ENCODE measurements at places on chromosomes 12 and 14. TPM values are rescaled to one million over a fixed set of nuclear protein-coding genes. Genes with fewer than 3 reads are reported as not detected.

- DNase-seq, result no peak
These were observed 45.5 kb downstream of the FGD4 start for GRCh38 chr12:32444895-32445294.

GRCh38 chr14:72692696-72693095, 201.2 kb downstream of the DPF3 start:
- no peak for DNase-seq

DNA sequence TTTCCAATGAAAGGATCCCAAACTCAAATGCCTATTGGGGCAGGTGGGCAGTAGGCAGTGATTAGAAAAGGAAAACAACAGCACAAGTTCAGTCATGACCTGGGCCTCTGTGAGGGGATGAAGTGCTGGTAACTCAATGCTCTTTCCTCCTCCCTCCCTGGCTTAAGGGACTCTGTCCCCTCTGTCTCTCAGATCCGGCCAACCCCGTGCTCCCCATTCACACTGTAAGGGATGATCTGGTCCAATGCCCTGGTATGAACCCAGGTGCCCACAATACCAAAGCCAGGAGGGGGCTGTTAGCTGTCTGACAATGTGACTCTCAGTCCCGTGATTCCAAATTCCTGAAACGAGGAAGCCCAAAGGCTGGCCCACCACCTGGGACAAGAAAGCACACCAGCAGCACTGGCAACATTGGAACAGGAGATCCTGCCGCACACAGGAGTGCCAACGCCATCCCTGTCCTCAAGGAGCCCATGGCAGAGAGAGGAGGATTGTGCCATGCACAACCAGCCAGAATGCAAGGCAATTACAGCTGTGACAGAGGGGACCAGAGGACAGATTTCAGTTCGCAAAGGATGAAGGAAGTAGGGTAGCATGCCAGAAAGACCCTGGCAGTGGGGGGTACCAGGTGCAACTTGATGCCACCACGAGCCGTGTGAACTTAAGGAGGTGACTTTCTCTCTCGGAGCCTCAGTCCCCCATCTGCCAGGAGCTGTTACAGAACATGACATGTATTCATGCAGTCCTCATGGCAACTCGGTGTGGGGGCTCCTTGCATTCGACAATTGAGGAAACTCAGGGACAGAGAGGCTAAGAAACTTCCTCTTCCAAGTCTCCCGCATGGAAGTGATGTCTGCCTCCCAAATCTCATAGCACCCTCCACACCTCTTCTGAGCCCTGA, 37.6 kb downstream of the SERPINA3 start:
- DNase-seq, result no peak

- DNase-seq, result no peak
These were observed 2.0 kb upstream of the PPP1CC start for GRCh38 chr12:110744601-110745264.

- peak; percentile 61 for DNase-seq
These were observed 39.1 kb upstream of the INF2 start for GRCh38 chr14:104650057-104650980.

DNA sequence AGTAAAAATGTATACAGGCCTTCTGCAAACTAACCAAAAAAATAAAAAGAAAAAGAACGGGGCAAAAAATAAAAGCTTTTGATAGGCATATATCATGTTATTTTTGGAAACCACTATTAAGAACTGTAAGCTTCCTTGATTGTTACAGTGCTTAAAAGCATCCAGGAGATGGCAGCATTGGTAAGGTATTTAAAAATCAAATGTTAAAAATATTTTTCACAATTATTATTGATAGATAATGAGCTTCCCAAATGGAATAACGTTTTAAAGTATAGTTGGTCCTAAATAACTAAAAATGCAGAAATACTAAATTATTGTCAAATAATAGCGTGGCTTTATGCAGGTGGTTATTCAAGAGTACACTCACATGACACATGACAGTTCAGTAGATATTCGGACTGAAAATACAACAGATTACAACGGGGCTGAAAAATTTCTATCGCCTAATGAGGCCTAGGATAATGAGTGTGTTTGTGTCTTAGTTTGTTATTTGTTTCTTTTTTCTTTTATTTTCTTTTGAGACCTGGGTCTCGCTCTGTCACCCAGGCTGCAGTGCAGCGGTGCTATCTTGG, 127.2 kb upstream of the ATF7IP start:
- DNase-seq, result no peak

The PTPRQ gene
- total RNA-seq, result not detected

The PZP gene
- not detected for total RNA-seq

All from CD4-positive, alpha-beta T cell (primary cell).